Occipital lobe (tissue), 3 donors: ENCODE measurements at places on chromosomes 13 and 19.
A peak's percentile ranks its signal among the peaks of the same experiment; 100 is the strongest.

GRCh38 chr19:11400798-11401197 is 16.7 kb upstream of the EPOR start:
- DNase-seq = no peak

DNA sequence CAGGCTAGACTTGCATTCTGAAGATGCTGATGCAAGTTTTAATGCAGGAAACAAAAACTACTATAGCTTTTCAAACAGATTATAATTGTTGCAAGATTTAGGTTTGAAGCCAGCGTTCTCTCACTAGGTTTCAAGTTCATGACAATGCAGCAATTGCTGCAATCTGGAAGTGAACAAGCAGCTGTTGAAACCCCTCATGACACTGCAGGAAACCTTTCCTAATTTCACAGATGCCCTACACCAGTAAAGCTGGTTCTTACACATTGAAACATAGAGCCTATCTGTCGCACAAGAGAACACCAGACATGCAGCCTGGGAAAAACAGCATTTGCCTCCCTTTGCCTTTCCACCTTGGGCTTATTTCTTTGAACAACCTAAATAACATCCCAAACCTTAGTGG is 1737.2 kb upstream of the MIR17HG start:
- no peak for DNase-seq

DNA sequence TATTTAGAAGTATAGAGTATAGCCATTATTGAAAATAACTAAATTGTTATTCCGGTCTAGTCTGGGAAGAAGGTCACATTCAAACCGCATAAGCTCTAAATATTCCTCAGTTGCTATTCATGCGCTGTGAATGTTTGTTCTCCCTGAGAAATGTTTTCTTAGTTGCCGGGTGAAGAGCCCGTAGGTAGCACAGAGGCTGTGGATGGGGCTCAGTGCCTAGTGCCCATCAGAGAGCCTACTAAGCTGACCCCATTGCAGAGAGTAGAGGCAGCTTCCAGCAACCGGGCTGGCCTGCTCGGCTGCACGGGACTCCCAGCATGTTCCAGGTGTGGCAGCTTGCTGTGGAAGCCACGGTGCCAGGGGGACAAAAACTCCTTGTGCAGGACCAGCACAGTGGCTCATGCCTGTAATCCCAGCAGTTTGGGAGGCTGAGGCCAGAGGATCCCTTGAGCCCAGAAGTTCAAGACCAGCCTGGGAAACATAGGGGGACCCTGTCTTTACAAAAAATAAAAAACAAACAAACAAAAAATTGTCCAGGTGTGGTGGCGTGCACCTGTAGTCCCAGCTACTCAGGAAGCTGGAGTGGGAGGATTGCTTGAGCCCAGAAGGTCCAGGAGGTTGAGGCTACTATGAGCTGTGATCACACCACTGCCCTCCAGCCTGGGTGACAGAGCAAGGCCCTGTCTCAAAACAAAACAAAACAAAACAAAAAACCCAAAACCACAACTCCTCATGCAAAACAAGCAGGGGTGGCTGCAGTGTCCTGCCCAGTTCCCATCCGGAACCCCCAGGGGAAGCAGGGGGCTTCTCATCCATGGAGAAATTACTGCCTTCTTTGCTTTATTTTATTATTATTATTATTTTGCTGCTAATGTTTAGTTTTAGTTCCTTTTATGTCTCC is 82.5 kb downstream of the KCTD15 start:
- no peak for DNase-seq

DNA sequence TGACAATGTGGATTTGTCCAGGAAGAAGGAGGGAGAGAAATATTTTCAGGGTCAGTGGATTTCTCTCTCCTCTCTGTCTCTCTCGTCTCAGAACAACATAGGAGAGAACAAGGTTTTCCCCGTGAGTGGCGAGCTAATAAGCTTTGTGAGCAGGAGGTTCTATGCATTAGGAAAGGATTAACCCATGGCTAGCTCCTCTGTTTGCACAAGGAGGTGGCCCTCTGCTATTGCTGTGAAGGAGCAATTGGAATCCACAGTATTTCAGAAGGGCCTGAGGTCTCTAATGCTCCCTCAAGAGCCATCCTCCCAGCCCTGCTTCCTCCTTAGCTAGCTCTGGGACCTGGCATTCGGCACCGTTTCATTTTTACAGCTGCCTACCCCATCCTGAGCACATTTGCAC is 288.9 kb upstream of the MAB21L1 start:
- no peak for DNase-seq

GRCh38 chr13:111304041-111304544 is 16.3 kb upstream of the TEX29 start:
- DNase-seq = no peak

GRCh38 chr19:751501-752341 is 809 bp downstream of the MISP start:
- no peak for DNase-seq

DNA sequence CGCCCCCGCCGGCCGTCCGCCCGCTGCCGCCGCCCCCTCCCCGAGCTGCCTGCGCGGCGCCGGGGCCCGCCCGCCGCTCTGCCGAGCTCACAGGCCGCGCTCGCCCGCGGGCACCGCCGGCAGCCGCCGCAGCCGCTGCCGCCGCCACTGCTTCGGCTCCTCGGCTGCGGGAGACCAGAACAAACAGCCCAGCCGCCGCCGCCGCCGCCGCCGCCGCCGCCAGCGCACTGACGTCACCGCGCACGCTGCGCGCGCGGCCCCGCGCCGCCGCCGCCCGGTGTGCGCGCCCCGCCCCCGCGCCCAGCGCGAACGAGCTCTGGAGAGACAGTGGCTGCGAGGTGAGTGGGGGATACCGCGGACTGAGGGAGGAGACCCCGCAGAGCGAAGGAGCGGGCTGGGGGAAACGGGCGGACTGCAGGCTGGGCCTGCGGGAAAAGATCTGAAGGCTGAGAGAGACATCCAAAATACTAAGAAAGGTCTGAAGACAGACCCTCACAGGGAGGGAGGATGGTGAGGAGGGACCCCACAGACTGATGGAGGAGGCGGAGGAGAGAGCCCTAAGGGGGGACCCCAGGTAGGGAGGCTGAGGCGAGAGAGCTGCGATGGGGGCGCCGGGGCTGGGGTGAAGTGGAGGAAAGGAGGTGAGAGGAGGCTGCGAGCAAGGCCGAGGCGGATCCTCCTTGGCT is at the start of gene BRD4:
TSS of gene BRD4 (minus strand) at position 229 of the 686 bp plus-strand sequence. CDS start 59,440 bp downstream, outside the sequence.
- peak; percentile 48 for DNase-seq

- peak; percentile 24 for DNase-seq
Measured at GRCh38 chr19:16435238-16435917, 36.4 kb downstream of the EPS15L1 start.

GRCh38 chr19:10433131-10433536 is 12.8 kb downstream of the PDE4A start:
- DNase-seq = no peak

GRCh38 chr19:56765137-56765536 is 75.4 kb downstream of the PEG3 start:
- peak; percentile 76 for DNase-seq

- DNase-seq = no peak
Measured at GRCh38 chr13:44040070-44040817, 160.5 kb downstream of the LACC1 start.

GRCh38 chr19:48724796-48725753 is 5.5 kb upstream of the MAMSTR start:
- DNase-seq = no peak

DNA sequence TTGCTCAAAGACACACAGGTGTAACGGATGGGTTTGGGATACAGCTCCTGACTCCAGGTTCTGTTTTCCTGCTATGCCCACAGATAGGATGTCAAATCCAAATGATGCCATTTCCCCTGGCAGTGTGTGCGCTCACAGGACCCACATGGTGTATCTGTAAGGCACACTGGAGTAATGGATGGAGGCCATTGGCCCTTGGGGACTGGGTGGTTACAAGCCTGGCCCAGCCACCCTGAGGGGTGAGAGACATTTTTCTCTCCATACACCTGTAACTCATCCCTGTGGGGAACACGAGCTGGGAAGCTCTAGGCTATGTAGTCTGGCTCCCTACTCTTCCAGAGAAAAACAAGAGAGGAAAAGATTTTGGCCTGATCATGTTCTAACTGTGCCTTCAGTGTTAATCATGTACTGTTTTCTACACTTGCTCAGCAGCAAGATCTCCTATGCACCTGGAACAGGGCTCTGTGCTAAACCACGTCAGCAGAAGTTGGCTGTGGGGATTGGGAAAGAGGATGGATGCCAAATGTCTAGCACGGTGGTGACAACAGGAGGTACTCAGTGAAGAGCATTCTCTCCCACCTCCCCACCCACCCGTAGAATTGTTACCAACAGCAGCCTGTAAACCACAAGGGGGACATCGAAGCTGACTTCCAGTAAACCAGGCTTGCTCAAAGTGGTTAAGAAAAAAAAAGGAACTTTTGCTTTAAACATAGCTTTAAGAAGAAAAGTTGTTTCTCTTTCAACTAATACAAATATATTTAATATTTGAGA is 237.0 kb downstream of the LACC1 start:
- no peak for DNase-seq

- DNase-seq = peak; percentile 49
Measured at GRCh38 chr13:22311734-22312404, 641.0 kb downstream of the FGF9 start.

GRCh38 chr13:39484506-39485313 is 118.3 kb downstream of the LHFPL6 start:
- DNase-seq = no peak

GRCh38 chr13:73223372-73223781 is 164.6 kb downstream of the KLF5 start:
- DNase-seq = no peak

- no peak for DNase-seq
Measured at GRCh38 chr19:46134527-46134926, 10.0 kb upstream of the IGFL3 start.

- no peak for DNase-seq
Measured at GRCh38 chr19:12997967-12998940, 3.0 kb downstream of the NFIX start.

- DNase-seq = no peak
Measured at GRCh38 chr19:10603084-10603872, 16.2 kb upstream of the AP1M2 start.

DNA sequence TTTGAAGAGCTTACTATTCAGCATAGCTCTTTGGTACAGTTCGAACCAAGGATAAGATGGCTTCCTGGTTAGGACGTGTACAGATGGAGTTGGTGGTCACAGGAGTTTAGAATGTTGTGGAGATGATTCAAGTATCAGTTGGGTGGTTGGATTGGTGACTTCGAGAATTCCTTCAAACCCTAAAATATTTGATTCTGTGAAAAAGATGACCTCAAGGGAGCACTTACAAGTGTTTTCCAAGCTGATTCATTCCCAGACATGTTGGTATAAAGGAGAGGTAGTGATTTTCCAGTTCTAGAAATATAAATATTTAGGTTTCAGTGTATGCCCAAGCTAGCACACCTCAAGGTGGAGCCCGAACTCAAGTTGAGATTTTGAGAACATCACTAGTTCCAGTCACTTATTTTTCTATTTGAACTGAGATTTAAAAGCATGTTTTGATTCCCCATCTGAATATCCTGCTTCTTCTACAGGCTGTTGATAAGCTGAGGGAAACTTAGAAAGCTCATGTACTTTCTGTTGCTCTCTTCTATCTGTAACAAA is 306.1 kb downstream of the DCT start:
- no peak for DNase-seq

GRCh38 chr13:85427416-85427815 is 371.8 kb downstream of the SLITRK6 start:
- DNase-seq = no peak

DNA sequence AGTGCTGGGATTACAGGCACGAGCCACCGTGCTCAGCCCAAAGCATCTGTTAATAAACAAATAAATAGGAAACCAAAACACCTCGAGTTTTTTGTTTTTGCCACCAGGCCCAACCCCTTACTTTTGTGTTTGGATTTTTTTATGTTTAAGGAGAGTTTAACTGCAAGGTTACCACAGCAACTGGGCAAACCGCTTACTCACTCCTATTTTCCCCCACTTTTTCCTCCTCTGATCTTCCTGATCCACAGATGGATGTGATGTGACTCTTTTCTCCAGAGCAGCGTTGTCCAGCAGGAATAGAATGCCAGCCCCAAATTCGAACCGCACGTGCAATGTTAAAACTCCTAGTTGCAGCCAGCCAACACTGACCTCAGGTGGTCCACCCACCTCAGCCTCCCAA is 2.1 kb upstream of the PNMA8B start:
- DNase-seq = no peak

GRCh38 chr19:58579473-58580142 is 6.5 kb upstream of the MZF1 start:
- no peak for DNase-seq

DNA sequence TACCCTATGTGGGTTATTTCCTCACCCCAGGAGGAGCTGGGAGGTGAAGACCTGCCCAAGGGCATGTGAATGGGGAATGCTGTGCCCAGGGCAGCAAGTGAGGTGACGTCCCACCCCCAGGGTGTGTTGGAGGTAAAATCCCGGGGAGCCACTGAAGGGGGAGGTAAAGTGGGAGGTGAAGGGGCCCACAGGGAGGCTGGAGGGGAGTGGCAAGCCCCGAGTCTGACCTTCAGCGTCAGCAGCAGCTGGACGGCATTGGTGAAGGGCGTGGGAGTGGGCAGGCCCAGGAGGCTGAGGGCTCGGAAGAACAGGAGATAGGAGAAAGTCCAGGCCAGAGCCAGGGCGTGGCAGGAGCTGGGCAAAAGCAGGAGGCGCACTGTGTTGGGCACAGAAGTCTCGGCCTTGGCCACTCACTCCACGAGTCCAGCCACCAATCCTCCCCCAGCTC is 2.4 kb downstream of the MBOAT7 start:
- DNase-seq = no peak

DNA sequence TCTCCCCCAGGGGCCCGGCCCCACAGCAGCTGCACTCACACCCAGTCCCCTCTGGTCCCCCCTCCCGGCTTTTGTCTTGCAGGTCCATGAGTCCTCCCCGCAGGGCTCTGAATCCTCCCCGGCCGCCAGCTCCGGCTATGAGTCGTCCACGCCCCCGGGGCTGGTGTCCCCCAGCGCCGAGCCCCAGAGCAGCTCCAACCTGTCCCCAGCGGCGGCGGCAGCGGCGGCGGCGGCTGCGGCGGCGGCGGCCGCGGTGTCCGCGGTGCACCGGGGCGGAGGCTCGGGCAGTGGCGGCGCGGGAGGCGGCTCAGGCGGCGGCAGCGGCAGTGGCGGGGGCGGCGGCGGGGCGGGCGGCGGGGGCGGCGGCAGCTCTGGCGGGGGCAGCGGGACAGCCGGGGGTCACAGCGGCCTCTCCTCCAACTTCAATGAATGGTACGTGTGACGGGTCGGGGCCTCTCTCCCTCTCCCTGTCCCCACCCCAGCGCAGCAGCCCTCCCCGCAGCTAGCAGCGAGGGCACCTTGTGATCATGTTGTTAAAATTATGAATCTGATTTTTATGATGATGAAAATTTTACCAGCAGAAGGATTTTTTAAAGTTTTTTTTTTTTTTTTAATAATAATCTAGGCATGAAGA is 3.8 kb downstream of the ZIC2 start:
- DNase-seq = no peak

GRCh38 chr19:30593356-30593755 is 221.2 kb downstream of the ZNF536 start:
- DNase-seq = no peak

DNA sequence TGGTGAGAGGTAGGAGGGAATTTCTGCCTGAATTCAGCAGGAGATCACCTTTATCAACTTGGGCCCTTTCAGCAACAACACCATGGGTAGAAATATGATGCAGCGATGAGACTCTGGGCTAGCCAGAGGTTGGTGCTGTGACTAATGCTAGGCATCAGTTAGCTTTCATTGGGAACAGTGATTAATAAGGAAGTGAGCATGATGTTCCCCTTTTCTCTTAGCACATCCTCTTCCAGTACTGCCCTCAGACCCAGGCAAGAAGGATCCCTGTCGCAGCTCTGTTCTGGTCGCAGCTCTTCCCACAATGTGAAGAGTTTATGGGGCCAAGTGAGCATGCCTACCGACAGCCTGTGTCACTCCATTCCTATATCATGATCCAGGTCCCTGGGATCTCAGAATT is 100.5 kb downstream of the FLT1 start:
- DNase-seq = no peak
